ENCODE measurements at places on chromosomes 12 and 14. TPM values are rescaled to one million over a fixed set of nuclear protein-coding genes. Genes with fewer than 3 reads are reported as not detected.

Gene AP5M1
- total RNA-seq, result 19.1 TPM

Gene PTCSC3
- not detected for total RNA-seq

Gene HRK
- total RNA-seq, result 0.86 TPM

Gene JAG2
- 12.6 TPM for total RNA-seq

Gene CBLN3
- 1.5 TPM for total RNA-seq

Gene CKAP4
- total RNA-seq, result 76.1 TPM

Gene AKAP3
- total RNA-seq, result 1.2 TPM

Gene REM2
- 0.26 TPM for total RNA-seq

Measured in A549 treated with ZK216348 at 1 μM for 4 hours (cell line).